ENCODE measurements at places on chromosomes 5 and 9.

DNA sequence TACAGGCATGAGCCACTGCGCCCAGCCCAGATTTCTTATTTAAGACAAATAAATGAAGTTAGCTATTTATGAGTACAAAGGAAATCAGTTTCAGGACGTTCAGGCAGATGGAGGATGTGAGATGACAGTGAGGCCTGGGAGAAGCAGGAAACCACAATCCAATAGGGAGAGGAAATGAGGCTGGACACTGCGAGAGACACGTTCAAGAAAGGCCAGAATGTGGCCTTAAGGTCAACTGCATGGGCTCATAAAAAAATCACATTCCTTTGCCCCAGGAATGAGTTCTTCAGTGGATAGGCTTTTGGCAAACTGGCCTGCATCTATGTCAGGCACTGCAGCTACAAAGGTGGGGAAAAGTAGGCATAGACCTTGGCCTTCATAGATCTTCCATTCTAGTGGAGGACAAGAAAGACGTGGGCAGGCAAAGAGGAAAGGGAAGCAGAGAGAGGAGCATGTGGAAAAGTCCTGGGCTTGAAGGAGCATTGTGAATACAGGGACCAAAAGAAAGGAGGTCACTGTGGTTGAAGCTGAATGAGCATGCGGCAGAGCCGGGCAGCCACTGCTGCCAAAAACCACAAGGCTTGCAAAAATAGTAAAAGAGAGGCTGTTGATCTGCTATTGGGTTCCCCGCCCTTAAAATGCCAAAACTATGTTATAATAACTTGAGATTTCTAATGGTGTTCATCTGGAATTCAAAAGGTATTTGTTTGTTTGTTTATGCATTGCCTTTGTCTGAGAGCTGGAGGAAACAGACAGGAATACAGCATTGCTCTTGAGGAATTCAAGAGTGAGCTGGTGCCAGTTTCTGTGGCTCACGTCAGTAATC lies 133.0 kb downstream of the GNA14 start:
- no peak for DNase-seq

DNA sequence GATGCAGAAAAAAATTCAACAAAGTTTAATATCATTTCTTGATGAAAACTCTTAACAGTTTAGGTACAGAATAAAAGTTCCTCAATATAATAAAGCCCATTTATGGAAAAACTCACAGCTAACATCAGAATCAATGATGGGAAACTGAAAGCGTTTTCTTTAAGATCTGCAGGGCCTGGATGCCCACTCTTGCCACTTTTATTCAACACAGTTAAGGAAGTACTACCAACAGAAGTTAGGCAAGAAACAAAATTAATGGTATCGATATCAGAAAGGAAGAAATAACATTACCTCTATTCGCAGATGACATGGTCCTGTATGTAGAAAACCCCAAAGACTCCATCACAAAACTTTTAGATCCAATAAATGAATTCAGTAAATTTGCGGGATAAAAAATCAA lies 542.4 kb upstream of the RGMB start:
- no peak for DNase-seq

DNA sequence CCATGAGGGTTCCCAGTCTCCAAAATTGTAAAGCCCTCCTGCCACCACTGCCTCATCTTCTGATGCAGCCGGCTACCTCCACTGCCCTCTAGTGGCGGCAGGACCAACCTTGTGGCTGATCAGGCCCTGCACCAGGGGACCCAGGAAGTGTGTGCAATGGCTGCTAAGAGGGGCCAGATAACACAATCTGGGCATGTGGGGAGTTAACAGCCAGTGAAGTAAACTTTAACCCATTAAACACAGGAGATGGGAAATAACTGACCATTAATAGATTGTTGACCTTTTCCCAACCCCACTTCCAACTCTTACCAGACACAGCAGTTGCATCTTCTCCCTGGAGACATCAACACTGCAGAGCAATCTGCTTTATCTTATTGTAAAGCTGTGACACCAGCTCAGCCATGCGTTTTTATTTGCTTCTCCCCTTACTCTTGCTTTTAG lies 63.3 kb downstream of the FREM1 start:
- DNase-seq, result no peak

GRCh38 chr9:77731008-77731698 lies 83.0 kb upstream of the GNA14 start:
- DNase-seq, result no peak

DNA sequence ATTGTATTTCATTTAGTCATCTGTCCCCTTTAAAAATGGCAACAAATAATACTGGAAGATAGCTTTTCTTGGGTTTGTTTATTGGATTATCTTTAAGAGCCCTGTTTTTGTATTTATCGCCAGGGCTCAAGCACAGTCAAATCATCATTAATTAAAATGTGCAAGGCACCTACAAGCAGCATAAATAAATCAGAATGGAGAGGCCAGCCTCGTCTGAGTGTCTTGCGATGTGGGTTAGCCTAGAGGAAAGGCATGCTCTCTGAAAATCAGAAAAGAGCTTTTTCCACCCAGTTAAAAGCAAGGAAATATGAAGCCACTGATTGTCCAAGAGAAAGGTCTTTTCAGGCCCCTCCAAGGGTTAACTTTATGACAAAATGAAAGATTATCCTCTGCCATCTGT lies 31.8 kb downstream of the ZFAND5 start:
- no peak for DNase-seq

DNA sequence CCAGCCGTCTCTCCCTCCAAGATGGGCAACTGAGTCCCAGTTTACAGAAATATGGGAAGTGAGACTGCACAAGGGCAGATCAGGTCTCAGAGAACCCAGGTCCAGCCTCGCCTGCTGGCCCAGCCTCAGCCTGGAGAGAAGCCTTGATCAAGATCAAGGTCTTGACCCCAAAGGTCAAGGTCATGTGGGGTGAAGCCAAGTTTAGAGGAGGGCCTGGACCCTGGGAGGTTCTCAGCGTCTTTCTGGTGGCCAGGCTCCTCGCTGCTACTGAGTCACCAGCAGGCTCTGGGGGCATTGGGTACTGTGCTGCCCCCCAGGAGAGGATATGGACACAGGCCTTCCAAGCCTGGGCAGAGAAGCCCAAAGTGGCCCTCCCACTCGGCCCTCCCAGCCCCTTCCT lies 8.8 kb downstream of the IPPK start:
- no peak for DNase-seq

DNA sequence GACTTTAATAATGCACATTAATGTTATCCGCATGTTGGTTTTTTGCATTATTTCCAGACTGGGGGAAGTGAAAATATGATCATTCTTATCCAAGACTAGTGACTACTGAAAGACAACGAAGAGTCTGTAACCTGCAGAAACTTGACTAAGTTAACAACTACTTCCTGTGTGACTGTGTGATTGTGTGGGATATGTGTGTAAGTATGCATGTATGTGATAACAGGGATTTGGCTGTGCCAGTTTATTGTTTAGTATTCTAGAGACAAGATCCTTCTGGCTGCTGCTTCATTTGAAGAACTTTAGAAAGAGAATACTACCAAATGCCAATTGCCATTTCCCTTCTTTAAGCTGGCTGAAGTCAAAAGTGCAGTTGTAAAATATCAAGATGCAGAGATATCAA lies 375.7 kb upstream of the PRR16 start:
- no peak for DNase-seq

DNA sequence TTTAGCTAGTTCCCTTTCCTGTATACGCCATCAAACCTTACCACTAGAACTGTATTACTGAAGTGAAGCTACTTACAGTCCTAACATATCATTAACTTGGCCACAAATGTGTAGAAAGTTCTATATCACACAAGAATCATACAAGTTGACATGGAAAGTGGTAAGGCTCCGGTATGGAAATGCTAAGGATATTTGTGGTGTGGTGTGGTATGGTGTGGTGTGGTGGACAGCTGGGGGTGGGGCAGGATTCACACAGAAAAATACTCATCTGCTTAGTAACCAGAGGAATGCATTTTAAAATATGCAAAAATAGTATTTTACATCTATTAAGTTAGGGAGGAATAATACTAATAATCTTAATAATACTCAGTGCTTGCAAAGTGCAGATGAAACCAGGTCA lies 69.4 kb downstream of the TRPC7 start:
- DNase-seq, result no peak

DNA sequence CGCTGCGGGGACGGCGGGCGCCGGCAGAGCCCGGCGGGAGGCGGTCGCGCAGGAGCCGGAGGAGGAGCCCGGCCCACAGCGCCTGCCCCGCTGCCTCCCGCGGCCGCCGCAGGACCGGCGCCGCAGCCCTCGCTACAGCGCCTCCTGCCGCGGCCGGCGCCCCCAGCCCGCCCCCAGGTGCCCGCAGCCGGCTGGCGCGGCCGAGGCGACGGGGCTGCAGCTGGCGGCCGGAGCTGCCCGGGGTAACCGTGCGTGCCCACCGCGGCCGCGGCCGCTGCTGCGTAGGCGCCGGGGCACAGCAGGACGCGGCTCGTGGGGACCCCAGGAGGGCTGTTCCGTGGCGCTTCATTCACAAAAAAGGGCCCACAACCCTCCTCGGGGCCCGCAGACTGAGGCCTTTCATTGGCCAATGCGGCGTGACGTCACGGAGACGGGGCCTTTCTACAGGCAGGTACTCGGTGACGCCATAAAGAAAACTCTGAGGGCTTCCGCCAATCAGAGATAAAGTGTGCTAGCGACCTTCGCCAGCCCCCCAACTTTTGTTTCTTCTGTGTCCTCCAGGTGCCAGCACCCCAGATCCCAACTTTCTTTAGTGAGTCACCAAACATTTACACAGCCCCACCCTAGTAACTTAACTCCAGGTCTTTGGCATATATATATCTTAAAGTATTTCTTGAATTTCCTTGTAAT lies at the start of gene CDC14B:
Gene CDC14B (minus strand): TSS at position 353 of the 690 bp plus-strand sequence. CDS start 465 bp downstream, outside the sequence.
- DNase-seq, result peak; percentile 46

DNA sequence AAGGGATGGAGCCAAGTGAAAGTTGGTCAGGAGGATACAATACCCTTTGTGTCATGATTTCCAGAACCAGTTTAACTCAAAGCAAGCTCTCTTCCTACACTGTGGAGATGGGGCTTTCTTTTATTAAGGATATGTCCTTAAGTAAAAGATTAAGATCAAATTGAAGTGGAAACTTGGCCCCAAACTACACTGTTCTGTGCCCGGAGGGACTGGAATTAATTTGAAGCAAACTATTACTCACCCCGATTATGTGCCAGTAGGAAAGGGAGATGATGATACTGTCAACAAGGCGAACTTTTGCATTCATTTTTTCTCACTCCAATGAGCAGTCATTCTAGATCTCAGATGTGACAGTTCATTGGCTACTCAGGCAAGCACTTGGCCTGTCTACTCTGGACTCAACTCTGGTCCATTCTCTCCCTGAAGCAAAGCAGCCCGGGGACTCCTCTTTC lies 186.7 kb downstream of the NTRK2 start:
- DNase-seq, result no peak

GRCh38 chr5:10762776-10763500 lies 1.9 kb upstream of the DAP start:
- no peak for DNase-seq

- no peak for DNase-seq
Observed at GRCh38 chr9:121088576-121088975, 13.8 kb downstream of the CNTRL start.

- no peak for DNase-seq
Observed at GRCh38 chr9:73166468-73166867, 14.8 kb downstream of the ANXA1 start.

DNA sequence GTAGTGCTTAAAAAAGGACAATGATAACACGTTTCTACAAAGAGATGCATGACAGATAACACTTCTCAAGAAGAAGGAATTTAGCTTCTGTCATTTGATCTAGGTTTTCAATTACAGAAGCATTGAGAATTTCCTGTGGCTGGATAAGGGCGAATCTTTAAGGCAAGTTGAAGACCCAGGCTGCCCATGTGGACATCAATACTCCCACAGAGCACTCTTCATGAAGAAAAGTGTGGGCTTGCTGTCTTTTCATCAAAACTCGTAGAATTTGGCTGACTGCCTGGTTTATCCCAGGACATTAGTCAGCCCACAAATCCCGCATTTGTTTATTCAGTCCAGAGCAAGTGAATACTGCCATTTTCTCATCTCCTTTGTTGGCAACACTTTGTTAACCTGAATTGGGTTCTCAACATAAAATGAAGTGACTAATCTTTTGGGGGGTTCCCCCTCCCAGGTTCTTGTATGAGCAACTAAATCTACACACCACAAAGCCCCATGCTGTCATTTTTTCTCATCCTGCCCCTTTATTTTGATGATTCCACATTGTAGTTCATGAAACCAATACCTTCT lies 43.4 kb upstream of the CDKN2B start:
- DNase-seq, result no peak

DNA sequence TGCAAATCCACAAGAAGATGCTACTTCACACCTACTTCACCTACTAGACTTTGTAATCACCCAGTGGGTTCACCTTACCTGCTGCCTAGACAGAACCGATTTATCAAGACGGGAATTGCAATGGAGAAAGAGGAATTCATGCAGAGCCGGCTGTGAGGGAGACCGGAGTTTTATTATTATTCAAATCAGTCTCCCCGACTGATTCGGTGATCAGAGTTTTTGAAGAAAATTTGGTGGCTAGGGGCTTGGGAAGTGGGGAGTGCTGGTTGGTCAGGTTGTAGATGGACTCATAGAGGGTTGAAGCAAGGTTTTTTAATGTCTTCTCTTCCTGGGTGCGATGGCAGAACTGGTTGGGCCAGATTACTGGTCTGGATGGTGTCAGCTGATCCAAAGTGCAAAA lies 23.4 kb downstream of the SFXN1 start:
- DNase-seq, result no peak

DNA sequence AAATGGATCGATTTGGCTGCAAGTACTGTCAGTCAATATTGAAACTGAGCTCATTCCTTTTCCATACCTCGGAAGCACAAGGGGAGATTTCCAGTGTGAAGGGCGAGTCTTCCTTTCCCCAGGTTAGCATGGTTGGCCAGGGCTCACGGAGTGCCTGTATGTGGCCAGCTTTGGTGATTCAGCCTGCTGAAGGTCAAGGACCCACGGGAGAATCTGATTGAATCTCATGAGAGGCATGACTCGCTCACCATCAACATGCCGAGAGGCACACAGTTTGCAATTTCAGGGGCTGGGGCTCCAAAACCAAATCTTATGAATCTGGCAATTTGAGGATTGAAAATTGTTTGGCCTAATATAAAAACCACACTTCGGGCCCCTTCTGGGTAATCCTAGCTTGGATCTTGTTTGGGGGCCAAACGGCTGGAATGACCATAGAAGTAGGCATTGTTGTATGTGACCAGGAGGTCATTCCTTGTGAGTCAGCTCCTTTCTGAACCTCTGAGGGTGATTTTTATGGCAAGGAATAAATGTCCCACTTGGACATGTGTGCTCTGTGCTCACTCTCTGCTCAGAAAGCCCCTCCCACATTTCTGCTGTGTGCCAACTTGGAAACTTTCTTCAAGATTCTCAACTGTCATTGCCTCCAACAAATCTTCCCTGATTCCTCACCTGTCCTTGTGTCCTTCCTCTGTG lies 69.8 kb downstream of the DOCK2 start:
- DNase-seq, result no peak

- no peak for DNase-seq
Observed at GRCh38 chr9:95103871-95104580, 213.5 kb downstream of the FANCC start.

- DNase-seq, result no peak
Observed at GRCh38 chr5:180533845-180534244, 39.7 kb downstream of the CNOT6 start.
